Neural crest cell (in vitro differentiated cells): ENCODE measurements at places on chromosomes 6 and 20. TPM values are rescaled to one million over a fixed set of nuclear protein-coding genes. Genes with fewer than 3 reads are reported as not detected.

DNA sequence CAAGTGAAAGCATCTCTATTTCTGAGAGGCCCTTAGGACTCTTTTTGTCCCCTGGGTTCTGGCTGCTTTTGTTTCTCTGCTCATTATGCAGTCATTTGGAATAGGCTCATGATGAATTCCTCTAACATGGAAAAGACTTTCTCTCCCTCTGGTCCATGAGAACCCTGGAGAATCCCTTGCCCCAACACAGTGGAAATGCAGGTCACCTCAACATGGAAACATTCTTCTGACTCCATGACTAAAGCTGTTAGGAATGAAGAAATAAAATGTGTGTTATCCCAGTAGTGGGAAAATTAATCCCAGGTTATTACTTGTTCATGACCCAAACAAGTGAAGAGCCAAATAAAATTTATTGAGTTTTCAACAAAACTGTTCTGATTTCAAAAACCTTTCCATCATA lies 458.6 kb downstream of the EPM2A start:
- H3K27ac ChIP-seq, result no peak overlapping the region
- no peaks in the 10 kb centered on the region for H3K27me3 ChIP-seq
- no peaks in the 10 kb centered on the region for H3K36me3 ChIP-seq
- H3K4me3 ChIP-seq, result no peak overlapping the region
- H3K4me1 ChIP-seq, result peaks cover 7% of the 10 kb centered on the region

GRCh38 chr20:50012282-50013263 lies 29.8 kb downstream of the SNAI1 start:
- H3K36me3 ChIP-seq, result no peaks in the 10 kb centered on the region
- H3K4me1 ChIP-seq, result peaks cover 24% of the 10 kb centered on the region
- H3K27ac ChIP-seq, result no peak overlapping the region
- DNase-seq, result no peak

Gene BTNL2
- not detected in 2 replicates for total RNA-seq

Gene SLC17A9
- total RNA-seq, result 1.2 and 1.4 TPM in 2 replicates

Gene GJA1
- 91.2 and 92.6 TPM in 2 replicates for total RNA-seq

Gene KIAA0408
- total RNA-seq, result 39.1 and 40.7 TPM in 2 replicates
